ENCODE measurements at places on chromosomes 6 and 20.

- DNase-seq = no peak
Measured at GRCh38 chr6:75943381-75943780, 129.1 kb downstream of the IMPG1 start.

- DNase-seq = no peak
Measured at GRCh38 chr6:72560721-72561593, 60.9 kb upstream of the KCNQ5 start.

GRCh38 chr6:47836046-47836445 is 54.2 kb downstream of the OPN5 start:
- no peak for DNase-seq

DNA sequence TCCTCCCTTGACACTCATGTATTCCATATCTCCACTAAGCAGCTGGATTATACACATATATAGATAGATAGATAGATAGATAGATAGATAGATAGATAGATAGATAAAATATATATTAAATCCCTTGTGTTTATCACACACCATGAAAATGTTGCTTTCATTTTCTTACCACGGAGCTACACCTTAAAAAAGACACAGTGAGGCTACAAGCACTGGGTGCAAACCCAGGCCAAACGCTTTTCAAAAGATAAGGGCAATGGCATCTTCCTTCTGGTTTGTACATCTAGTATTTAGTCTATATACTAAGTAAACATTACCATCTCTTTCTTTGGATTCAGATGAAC is 377.1 kb downstream of the ESR1 start:
- no peak for DNase-seq

DNA sequence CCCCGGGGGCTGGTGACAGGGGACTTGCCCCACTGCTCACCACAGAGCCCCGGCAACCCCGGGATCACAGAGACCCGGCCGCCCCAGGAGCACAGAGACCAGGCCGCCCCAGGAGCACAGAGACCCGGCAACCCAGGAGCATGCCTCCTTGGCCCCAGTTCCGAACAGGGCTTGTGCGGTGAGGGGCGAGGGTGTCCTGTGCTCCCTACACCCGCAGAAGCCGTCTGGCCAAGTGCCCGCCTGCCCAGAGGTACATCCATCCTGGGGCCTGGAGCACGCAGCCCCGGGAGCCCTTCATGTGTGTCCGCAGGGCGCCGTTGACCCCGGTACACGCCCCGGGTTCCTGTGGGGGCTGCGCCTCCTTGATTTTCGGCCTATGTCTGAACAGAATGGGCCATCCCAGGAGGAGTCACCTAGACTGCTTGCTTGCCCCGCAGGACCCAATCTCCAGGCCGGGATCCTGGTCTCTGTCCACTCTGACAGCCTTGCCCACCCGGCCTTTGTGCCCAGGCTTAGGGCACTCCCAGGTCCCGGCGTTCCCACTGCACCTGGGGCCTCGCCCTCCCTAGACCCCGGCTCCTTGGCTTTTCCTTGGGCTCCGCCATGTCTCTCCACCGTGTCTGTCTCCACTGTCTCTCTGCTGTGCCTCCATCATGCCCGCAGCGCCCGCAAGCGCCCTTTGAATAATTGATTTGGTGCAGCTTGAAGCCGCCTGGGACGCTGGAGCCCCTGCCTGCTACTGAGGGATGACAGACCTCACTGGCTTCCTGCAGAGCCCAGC is 219.8 kb downstream of the ERMARD start:
- no peak for DNase-seq

DNA sequence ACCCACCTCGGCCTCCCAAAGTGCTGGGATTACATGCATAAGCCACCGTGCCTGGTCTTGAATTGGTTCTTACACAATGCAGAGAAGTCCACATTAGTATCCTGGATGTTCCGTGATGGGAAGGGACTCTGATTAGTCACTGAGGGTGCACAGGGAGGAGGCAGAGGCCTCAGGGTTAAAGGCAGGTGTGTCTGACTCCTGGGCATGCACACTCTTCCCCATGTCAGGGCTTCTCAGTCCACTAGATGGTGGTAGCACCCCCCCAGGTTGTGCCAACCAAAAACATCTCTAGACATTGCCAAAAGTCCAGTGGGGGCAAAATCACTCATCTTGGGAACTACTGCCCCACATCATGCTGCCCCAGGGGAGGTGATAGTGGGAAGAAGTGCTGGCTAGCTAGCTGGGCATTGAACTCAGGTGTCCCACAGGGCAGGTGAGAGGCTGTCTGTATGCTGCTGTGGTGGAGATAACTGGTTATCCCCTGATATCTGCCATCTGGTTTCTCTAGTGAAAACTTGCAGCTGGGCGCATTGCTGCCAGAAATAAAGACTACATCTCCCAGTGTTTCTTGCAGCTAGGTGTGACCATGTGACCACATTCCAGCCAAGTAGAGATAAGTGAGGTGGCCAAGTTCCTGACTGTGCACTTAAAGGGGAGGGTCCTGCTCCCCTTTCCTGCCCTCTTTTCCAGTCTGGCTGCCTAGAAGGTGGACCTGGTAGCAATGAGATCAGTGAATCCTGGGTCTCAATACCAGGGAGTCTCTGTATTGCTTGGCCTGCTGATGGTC is 8.4 kb upstream of the NSFL1C start:
- no peak for DNase-seq

Data from HT-29 (cell line).